ENCODE measurements at places on chromosomes 6 and 20.

GRCh38 chr6:47780510-47781356, 1.1 kb upstream of the OPN5 start:
- DNase-seq, result peak; percentile 77

DNA sequence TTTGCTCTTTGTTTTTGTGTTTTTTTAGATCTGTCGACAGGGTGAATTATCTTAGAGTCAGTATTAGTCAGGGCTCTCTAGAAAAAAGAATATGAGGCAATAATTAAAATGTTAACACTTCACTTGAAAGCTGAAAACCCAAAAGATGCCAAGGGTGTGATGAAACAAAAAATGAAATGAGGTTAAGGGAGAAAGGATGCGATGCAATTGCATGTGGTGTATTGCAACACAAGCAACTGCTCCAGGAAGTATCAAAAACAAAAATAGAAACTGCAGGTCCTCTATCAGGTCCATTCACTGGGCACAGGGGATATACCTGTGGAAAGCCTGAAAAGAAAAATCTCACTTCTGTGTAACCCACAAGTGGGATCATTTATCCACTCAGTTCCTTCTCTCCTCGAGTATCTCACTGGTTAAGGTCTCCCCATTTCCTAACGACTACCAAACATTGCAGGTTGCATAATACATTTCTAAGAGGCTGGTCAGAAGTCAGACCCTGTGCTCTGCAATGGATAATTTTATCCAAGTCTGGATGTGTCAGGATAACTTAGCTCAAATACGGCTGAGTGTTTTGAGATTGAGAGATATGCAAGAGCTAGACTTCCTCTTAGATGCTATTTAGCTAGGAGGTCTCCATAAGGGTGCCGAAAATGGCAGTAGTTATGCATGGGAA, 257.7 kb upstream of the GJE1 start:
- DNase-seq, result peak; percentile 4

GRCh38 chr6:158290659-158291058, 21.6 kb upstream of the TULP4 start:
- DNase-seq, result no peak

DNA sequence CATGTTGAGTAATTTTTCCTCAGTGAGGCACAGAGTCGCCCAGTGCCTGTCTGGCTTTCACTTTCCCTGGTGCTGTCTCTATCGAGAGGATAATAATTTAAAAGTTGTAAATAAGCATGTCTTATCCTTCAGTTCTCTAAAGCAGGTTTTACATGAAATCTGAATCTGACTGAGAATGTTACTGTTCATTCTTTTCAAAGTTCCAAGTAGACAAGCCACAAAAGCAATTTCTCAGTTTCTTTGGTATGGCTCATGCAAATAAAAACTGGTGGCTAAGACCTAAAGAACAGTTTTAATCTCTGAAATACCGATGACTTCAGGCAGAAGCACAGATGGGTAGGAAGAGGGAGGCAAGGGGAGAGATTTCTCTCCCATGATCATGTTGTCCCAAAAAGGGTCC, 87.6 kb upstream of the GCM1 start:
- no peak for DNase-seq

DNA sequence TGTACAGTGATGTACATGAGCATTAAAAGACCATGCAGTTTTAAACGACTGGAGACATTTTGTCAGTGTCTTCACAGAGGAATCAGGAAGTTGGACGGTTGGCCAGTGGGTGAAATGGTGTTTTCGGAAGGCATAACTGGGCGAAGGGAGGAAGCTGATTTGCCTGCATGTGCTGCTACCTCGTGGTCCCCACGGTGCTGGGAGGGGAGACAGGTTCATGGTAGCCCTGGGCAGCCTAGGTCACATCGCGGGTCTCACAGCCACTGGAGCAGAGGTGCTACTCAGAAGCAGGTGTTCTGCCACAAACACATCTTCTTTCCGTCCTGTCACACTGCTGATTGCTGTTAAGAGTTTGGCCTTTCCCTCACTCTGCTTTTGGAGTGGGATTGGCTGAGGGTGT, 35.2 kb downstream of the HIVEP1 start:
- no peak for DNase-seq

GRCh38 chr20:63752411-63753101, 13.0 kb downstream of the SLC2A4RG start:
- no peak for DNase-seq

GRCh38 chr6:148179786-148180185, 162.9 kb upstream of the SASH1 start:
- DNase-seq, result no peak

GRCh38 chr6:31752739-31753319, 9.6 kb upstream of the SAPCD1 start:
- no peak for DNase-seq

Measured in LoVo (cell line).